ENCODE measurements at places on chromosomes 16 and 17. TPM values are rescaled to one million over a fixed set of nuclear protein-coding genes. Genes with fewer than 3 reads are reported as not detected.

The CBFA2T3 gene
- total RNA-seq = 0.23 TPM

The CACNA1H gene
- total RNA-seq = 0.09 TPM

The ABCC12 gene
- not detected for total RNA-seq

The CLEC18B gene
- 0.09 TPM for total RNA-seq

The RAP1GAP2 gene
- 0.46 TPM for total RNA-seq

The KIFC3 gene
- 0.52 TPM for total RNA-seq

The PAFAH1B1 gene
- total RNA-seq = 153 TPM

The PABPN1L gene
- not detected for total RNA-seq

The CES3 gene
- total RNA-seq = 10.6 TPM

The ARSG gene
- total RNA-seq = 7.3 TPM

The FOXF1 gene
- not detected for total RNA-seq

The MYL11 gene
- total RNA-seq = 3.4 TPM

The ARRB2 gene
- total RNA-seq = 231 TPM

The PLD2 gene
- 22.3 TPM for total RNA-seq

The CYLD gene
- total RNA-seq = 189 TPM

The HOXB3 gene
- 3.8 TPM for total RNA-seq

The CETP gene
- not detected for total RNA-seq
